ENCODE measurements at places on chromosomes 16 and 17. TPM values are rescaled to one million over a fixed set of nuclear protein-coding genes. Genes with fewer than 3 reads are reported as not detected.

Gene UNC119
- 12.5 TPM for total RNA-seq

Gene CMTM2
- not detected for total RNA-seq

Gene GAS2L2
- 0.23 TPM for total RNA-seq

Gene FOXC2
- 16.8 TPM for total RNA-seq

Gene FA2H
- total RNA-seq: not detected

Gene WFIKKN1
- 0.17 TPM for total RNA-seq

Gene PIGW
- 9.8 TPM for total RNA-seq

Gene APPBP2
- total RNA-seq: 33.1 TPM

Gene ALOX15
- not detected for total RNA-seq

Gene TNFSF13
- total RNA-seq: 6.3 TPM

Gene SMIM36
- total RNA-seq: not detected

Gene ITGAD
- not detected for total RNA-seq

Gene HOXB13
- total RNA-seq: not detected

Gene RAB11FIP4
- 2.8 TPM for total RNA-seq

Gene TEX14
- not detected for total RNA-seq

Gene OTOP3
- total RNA-seq: not detected

Gene KIFC3
- 97.1 TPM for total RNA-seq

Gene HEXD
- total RNA-seq: 16.2 TPM

Gene TP53TG3C
- not detected for total RNA-seq

Gene DNAAF1
- not detected for total RNA-seq

Gene CIITA
- not detected for total RNA-seq

Gene KCNH4
- not detected for total RNA-seq

Gene PHOSPHO1
- total RNA-seq: not detected

Gene SOST
- total RNA-seq: not detected

Gene MMP28
- total RNA-seq: 22.3 TPM

Gene RAB34
- 90.0 TPM for total RNA-seq

Gene ATXN1L
- 18.2 TPM for total RNA-seq

Gene EVPLL
- 0.88 TPM for total RNA-seq

Data from MCF 10A (cell line).